ENCODE measurements at places on chromosomes 16 and 17.
A peak's percentile ranks its signal among the peaks of the same experiment; 100 is the strongest.

DNA sequence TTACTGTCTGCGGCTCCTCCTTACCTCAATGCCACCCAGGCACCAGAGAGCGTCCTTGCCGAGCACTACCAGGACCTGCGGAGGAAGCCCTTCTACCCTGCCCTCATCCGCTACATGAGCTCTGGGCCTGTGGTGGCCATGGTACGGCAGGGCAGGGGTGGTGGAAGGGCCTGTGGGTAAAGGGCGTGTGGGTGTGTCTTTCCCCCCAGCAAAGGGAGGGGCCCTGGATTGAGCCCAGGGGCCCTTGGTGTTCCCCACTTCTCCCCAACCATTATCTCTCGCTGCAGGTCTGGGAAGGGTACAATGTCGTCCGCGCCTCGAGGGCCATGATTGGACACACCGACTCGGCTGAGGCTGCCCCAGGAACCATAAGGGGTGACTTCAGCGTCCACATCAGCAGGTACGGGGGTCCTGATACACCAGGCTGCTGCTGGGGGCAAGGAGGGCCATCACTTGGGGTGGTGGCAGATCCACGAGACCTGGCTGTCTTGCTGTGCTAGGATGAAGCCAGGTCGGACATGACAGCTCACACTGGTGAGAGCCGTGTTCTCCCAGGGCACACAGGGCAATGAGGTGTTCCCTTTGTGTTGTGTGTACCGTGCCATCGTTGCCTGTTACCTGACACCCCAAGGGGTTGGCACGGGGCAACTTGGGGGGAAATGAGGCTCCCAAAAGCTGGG, 2.2 kb upstream of the DECR2 start:
- peak; percentile 59 for DNase-seq

DNA sequence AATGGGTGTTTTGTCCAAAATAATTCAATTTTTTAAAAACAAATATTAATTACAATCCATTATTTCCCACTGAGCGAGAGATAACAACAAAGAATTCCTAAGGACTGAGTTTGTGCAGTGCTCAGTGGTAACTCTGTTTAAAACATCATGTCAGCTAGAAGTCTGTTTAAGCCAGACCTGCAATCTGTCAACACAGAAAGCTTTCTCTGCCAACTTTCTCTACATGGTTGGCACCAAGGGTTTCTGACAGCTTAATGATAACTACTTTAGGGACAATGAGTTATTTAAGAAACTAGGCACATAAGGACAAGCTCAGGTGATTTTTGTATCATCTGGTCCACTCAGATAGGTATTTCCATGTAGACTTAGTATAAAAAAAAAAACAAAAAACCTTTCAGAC, 81.8 kb downstream of the WDR59 start:
- no peak for DNase-seq

DNA sequence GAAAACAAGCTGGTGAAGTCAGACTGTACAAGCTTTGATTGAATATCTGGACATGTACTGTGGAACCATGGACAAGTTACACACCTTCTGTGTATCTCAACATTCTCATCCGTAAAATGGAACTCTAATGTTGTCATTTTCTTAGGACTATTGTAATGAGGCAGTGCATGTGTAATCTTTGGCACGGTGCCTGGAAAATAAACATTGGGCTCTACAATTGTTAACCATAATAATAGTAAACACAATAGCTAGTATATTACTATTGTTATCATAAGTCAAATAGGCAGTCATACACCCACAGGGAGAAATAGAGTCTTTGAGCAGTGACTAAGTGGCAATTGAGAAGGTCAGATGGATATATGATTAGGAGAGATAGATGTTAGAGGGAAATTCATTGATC, 39.8 kb upstream of the ANKFN1 start:
- DNase-seq = no peak

- DNase-seq = peak; percentile 68
Observed at GRCh38 chr17:59914274-59914854, 21.4 kb downstream of the RPS6KB1 start.

GRCh38 chr17:81832608-81833159, 407 bp downstream of the MCRIP1 start:
- DNase-seq = no peak

GRCh38 chr17:19720631-19721426, 4.4 kb upstream of the SLC47A2 start:
- no peak for DNase-seq

- DNase-seq = no peak
Observed at GRCh38 chr17:74031316-74032090, 172.0 kb upstream of the RPL38 start.

All from activated CD4-positive, alpha-beta T cell treated with anti-CD3 and anti-CD28 coated beads, Interleukin-2, amount 10 ng/mL, durations not matched to agents 24 days and 14 days (primary cell).